ENCODE measurements at places on chromosomes 3 and 15.

GRCh38 chr15:97301166-97301565 lies 659.3 kb upstream of the ARRDC4 start:
- DNase-seq: no peak

DNA sequence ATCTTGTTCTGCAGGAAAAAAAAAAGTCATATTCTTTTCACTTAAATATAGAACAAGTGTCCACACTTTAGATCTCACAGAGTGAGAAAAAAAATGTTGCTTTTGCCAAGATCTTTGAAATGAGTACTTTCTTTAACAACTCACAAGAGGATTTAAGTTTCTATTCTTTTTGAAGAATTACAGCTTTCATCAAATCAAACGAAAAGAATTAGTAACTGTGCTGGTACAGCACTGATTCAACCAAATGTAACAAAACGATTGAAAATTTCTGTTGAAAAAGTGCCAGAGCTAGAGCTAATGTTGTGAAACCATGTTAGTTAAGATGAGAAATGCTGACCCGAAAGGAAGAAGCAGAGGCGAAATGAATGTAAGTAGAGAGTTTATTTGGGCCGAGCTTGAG lies 300.2 kb downstream of the GABRB3 start:
- no peak for DNase-seq

DNA sequence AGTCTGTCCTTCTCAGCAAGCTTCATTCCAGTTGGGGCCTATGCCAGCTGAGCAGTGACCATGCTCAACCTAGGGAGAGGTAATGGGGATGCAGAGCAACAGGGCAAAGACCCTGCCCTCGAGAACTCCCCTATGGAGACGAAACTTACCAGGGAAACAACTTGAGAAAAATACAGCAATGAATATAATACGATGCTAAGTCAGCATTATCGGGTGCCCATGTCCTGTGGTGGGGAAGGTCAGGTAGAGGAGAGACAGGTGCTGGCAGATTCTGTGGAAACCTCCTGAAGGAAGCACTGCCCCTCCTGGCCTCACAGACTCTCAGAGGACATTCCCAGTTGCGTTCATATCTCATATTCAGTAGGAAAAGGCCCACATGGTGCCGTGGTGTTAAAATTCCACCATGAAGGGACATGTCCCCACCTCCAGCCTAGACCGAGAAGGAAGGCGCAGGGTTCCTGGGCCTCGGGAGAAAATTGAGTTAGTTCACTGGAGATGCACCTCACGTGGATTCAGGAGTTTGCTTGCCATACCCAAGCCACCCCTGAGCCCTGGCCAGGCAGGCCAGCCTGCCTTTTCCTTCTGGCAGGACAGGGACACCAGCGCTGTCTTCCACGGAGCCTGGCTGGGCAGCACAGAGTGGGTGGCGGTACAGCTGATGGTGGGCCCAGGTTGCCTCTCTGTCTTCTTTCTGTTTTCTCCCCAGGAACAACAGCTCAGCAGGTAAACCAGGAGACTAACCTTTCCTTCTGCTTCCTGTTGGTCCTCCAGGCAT lies 62.4 kb downstream of the BOC start:
- no peak for DNase-seq

DNA sequence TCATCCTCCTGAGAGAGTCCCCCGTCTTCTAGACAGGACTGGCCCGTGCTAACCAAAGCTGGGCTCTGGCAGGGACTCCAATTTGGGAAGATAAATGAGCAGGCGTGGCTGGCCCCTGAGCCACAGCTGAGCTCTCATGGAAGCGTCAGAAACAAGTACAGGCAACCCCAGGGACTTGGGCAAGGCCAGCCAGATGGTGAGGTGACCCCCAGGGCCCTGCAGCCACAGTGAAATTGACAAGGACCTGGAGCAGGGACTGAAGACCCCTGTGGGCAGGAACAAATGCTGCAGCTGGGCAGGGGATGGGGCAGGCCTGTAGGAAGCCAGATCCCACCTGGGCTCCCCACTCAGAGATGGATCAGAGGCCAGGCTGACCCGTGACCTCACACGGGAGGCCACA lies 32.8 kb upstream of the CGNL1 start:
- DNase-seq: no peak

GRCh38 chr15:82788496-82788895 lies 17.4 kb downstream of the FSD2 start:
- DNase-seq: no peak

DNA sequence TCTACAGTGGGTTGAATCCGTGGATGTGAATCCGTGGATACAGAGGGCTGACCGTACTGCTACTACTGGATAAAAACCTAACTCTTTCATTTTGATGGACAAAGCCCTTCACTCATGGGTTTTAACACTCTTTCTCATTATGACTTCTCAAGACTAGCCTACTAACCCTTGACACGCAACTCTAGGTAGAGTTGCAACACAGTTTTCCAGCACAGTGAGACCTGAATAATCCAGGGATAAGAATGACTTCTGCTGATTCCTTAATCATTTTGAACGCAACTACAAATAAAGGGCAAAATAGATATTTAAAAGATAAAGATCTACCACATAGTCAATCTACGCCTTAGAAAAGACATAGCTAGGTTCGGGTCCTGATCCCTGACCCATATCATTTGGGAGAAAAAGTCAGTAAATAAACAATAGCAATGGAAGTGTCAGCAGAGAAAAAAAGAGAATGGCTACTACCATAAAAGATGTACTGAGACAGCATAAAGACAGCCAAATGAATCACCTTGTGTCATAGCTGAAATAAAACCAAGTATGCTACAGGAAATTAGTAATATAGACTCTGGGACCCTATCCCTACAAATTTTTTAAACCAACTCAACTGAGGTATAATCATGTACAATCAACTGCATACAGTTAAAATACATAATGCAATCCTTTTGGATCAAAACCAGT lies 87.6 kb downstream of the DPH6 start:
- DNase-seq: no peak

DNA sequence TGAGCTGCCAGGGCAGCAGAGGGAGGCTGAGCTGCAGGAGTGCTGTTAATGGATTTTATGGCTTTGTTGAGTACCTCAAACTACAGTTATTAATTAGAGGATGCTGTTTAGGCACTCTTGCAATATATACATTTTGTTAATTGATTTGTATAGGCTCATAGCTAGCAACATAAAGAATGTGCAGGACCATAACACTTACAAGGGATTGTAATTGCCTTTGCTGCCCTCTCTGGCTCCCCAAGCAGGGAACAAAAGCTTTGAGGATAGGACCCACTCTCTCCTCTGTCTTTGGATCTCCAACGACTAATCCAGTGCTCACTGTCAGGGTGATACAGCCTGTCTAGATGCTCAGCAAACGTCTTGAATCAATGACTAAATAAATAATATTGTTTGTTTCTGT lies 1.2 kb upstream of the CLSTN2 start:
- no peak for DNase-seq

Measured in GM13976 (cell line).